ENCODE measurements at places on chromosomes 3 and 15. TPM values are rescaled to one million over a fixed set of nuclear protein-coding genes. Genes with fewer than 3 reads are reported as not detected.

The PPP2R3A gene
- 8.1 TPM for total RNA-seq

The CHP1 gene
- total RNA-seq, result 123 TPM

The TRAIP gene
- 18.5 TPM for total RNA-seq

The CPNE9 gene
- total RNA-seq, result 0.13 TPM

The CHL1 gene
- total RNA-seq, result not detected

The OR5K2 gene
- not detected for total RNA-seq

The TLR9 gene
- total RNA-seq, result not detected

The TMCO5A gene
- total RNA-seq, result not detected

The P2RY12 gene
- total RNA-seq, result not detected
